Endothelial cell of umbilical vein (primary cell): ENCODE measurements at places on chromosomes 6 and 20.

DNA sequence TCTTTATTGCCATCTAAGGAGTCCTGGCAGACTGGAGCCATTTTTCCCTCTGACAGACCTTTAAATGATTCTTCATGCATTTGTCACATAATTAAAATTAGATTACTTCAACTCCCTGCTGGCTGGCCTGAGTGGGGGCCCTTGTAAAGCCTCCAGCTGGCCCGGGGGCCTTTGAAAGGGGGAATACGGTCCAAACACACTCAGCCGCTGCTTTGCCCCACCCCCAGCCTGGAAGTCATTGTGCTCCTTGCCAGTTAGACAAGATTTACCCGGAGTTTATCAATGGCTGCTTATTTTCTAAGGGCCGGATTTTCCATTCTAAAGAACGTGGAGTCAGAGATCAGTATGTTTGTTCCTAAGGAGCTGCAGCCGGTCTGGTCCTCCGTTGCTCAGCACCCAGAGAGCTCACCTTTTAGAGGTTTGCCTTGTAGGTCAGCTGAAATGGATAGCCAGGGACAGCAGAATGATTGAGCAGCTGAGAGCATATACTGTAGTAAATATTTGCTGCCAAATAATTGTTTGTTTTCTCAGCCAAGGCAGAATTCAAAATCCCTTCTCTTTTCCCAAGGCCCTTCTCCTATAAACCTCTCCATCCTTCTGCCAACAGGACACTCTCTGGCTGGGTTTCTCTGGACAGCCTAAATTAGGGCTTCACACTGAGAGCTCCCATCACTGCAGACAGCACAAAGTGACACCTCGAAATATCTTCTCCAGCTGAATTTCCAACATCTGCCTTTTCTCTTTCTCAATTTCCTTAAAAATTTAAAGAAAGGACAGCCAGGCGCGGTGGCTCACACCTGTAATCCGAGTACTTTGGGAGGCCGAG, 68.4 kb upstream of the RBM24 start:
- DNase-seq: no peak

- DNase-seq: no peak
These were observed 12.0 kb downstream of the WTAP start for GRCh38 chr6:159739341-159739740.

- peak; percentile 11 for DNase-seq
These were observed 26.7 kb upstream of the COL10A1 start for GRCh38 chr6:116152620-116153019.

- no peak for DNase-seq
These were observed 25.1 kb downstream of the PSMG4 start for GRCh38 chr6:3283641-3284435.

DNA sequence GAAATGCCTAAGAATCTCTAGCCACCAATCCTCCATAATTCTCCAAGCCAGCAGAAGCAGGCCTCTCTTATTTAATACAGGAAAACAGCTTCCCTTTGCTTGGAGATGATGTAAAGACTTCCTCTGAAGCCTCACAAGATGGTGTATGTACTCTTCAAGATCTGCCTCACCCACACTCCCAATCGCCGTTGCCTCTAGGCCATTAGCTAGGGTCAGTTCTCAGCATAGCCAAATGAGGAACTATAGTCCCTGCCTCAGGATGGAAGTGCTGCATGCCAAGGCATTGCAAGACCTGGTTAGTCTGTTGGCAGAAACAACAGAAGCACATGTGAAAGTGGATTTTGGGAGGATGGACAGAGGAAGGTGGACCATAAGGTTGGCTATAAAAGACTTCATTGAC, 139.1 kb downstream of the SCML4 start:
- no peak for DNase-seq

DNA sequence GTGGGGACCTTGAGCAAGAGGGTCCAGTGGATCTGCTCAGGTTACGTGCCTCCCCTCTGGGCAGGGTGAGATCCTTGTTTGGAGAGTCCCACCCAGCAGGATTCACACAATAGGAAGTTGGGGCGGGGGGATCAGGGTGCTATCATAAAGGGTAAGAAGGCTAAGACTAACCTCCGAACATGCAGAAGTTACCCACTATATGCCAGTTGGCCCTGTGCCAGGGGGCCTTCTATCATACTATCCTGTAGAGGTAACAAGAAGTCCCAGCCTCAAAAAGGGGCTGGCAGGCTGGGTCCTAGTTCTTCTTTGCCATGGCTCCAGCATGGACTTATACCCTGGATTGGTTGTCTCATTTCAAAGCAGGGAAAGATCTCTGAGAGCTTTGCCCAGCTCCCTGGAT, 94.1 kb downstream of the CDH26 start:
- no peak for DNase-seq

- DNase-seq: no peak
These were observed 132.4 kb downstream of the EYA2 start for GRCh38 chr20:47027042-47027441.

- DNase-seq: no peak
These were observed 146.5 kb downstream of the SYCP2 start for GRCh38 chr20:59786801-59787537.

- no peak for DNase-seq
These were observed 83.4 kb downstream of the OPN5 start for GRCh38 chr6:47865206-47865605.

GRCh38 chr6:101706576-101706975, 313.1 kb downstream of the GRIK2 start:
- DNase-seq: no peak

- DNase-seq: no peak
These were observed 31.4 kb downstream of the TBC1D32 start for GRCh38 chr6:121302882-121303281.

DNA sequence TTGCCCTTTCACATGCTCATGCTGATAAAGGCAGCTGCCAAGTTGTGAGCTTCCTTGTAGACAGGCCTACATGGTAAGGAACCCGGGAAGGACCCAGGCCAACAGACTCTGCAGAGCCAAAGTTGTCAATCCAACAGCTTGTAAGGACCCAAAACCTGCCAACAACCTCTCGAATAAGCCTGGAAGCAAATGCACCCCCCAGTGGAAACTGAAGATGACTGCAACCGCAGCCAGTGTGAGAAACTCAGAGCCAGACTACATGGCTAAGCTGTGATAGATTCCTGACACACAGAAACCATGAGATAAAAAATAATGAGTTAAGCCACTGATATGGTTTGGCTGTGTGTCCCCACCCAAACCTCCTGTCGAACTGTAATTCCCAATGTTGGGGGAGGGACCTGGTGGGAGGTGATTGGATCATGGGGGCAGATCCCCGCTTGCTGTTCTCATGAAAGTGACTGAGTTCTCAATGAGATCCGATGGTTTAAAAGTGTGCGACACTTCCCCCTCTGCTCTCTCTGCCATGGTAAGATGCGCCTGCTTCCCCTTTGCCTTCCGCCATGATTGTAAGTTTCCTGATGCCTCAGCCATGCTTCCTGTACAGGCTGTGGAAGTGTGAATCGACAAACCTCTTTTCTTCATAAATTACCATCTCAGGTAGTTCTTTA, 18.8 kb upstream of the CLPSL2 start:
- peak; percentile 32 for DNase-seq

DNA sequence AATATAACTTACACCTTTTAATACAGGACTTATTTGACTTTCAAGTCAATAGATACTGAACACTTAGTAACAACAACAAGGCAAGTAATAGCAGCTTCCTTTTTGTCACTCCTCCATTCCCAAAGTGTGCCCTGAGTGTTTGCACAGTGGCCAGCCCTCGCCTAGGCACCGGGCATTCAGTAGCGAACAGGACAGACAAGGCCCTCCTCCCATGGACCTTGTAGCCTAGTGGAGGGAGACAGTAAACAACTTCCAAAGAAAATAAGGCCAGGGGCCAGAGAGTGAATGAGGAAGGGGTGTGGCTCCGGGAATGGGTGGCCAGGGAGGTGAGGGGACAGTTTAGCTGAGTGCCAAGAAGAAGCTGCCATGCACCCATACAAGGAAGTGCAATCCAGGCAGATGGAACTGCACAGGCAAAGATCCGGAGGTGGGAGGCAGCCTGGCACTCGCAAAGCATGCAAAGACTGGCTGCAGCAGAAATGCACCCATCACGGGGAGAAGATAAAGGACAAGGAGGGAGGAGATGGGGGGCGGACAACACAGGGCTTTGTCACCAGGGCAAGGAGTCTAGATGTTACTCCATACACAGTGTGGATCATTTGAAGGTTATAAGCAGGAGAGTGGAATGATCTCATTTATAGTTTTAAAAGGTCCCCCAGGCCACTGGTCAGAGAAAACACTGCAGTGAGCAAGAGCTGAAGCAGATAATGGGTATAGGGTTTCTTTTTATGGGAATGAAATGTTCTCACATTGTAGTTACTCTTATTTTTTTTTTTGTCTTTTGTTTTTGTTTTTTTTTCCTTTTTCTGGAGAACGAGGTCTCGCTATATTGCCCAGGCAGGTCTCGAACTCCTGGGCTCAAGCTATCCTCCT, 32.2 kb downstream of the ATP9A start:
- DNase-seq: no peak

DNA sequence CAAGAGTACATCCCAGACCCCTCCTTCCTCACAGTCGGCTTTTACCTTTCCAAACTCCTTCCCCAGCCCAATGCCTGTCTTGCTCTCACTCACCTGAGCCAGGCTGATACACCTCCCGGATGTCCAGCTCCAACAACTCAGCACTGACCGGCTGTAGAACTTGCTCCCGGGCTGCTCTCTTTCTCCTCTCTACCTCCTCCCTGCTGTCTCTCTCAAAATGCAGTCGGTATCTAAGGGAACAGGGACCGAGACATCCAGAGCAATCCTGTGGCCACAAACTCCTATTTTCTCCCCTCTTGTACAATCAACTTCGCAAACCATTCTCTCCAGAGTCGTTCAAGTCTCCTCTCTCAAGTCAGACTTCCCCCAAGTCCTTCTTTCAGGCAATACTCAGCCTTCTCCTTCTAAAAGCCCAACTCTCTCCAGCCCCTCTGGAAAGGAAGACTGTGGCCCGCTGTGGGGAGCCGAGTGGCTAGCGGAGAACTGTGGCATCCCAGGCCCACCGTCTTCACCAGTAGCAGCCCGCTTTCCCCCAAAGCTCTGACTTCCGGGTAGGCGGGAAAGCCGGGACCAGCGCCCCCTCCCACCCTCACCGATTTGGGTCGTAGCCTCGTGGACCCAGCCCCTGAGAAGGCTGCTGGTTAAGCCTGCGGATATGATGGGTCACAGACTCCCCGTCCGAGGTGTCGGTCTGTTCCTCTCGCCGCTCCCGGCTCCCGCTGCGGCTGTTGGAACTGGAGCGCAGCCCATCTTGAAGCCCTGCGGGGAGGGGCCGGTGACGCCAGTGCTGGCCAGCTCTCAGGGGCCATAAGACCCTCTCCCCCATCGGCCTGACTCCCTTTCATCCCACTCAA, 1.1 kb downstream of the GNL1 start:
- no peak for DNase-seq

DNA sequence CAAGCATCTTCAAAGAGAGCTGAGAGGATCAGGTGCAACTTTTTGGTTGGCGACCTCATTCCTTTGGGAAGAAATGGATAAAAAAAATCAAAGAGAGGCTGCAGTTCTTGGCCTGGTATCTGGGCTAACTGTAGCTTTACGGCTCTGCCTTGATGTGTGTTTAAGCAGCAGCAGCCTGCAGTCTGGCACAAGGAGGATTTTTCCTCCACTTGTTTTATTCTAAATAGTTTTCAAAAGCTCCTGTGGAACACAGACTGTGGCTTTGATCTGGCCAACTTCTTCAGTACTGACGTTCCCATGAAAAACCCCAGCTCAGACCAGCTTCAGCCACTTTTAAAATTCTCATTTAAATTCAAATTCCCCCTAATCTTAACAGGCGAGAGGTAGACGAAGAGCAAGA, 137.3 kb downstream of the HDGFL1 start:
- no peak for DNase-seq

DNA sequence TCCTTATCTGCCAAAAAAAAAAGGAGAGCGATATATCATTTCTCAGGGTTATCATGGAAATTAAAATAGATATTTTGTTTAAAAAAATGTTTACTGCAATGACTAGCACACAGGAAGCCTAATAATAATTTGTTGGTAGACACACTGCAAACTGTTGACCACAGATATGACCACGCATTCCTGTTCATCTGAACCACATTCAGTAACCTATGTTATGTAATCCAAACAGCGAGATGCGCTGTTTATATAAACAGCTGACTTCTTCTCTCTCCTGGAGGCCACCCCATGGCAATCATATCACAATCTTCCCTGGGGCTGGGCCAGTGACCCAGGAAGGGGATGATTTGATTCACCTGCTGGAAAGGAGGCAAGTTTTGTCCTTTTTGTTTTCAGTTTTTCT, 129.3 kb upstream of the UST start:
- DNase-seq: no peak

DNA sequence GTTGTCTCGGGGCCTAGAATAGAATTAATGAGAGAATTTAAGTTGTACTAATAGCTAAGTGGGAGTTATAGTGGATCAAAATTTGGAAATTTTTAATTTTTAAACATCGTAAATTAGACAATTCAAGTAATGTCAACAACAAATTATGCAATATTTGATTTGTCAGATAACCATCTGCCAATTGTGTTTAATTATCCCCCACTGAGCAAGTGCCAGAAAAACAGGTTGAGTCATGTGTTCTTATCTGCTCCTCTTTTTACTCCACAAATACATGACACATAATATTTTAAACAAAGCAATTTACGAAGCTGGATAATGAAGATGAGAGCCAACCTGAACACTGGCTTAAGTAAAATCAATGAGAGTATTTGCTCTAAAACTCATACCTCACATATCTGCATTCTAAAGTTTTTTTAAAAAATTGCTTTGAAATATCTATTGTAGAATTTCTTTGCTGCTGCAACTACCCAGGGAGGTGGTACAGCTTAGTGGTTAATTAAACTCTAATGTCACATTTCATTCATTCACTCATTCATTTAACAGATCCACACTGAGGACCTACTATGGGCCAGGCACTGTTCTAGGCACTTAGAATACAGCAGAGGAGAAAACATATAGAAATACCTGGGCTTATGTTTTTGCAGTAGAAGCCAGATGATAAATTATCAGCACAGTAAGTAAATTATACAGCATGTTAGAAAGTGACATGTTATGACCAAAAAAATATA, 57.1 kb upstream of the MAP7 start:
- peak; percentile 78 for DNase-seq

- DNase-seq: no peak
These were observed 17.5 kb upstream of the KCNK16 start for GRCh38 chr6:39339868-39340550.

GRCh38 chr6:10259671-10260070, 155.2 kb downstream of the TFAP2A start:
- DNase-seq: no peak

GRCh38 chr6:52611833-52612232, 35.0 kb upstream of the TRAM2 start:
- no peak for DNase-seq
